Smooth muscle cell of the brain vasculature (primary cell): ENCODE measurements at places on chromosomes 3 and 15.

- peak; percentile 32 for DNase-seq
Observed at GRCh38 chr15:64050281-64051092, 4.2 kb upstream of the DAPK2 start.

DNA sequence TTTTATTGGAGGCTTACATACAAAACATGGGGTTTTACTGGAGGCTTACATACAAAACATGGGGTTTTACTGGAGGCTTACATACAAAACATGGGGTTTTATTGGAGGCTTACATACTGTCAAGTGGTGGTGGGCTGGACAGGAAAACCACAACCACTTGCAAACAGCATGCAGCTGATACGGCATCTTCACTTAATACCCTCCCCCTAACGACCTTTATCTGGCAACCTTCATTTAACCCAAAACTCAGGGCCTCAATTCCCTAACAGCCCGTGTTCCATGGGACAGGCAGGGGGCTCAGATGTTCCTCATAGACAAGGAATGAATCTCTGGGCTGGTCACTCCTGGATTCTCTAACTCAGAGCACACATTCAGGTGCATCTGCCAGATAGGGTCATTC lies 137.1 kb downstream of the CD47 start:
- no peak for DNase-seq

DNA sequence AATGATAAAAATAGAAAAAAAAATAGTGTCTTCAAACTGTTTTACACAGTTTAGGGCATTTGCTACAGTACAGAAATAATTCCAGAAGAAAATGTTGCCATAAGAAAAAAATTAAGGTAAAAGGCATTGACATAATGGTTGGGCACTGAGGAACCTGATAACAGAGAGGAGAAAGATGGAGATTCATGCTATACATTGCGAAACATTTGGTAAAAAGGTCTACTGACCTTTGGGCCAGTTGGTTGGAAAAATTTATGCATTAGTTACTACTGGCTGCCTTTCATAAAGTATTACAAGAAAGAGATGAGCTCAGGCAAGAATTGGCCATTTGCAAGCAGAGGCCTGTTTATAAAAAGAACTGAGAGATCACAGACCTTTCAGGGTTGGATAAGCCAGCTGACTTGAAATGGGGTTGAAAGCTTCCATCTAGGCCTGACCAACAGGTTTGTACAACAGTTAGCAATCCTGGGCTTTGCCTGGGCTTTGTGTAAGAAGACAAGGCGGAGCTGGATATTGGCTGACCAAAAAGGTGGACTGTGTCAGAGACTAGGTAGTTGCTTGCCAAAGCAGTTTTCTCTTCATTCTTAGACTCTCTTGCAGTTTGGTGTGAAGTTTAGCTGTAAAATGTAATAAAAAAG lies 166.6 kb upstream of the MCTP2 start:
- DNase-seq: no peak

- DNase-seq: no peak
Observed at GRCh38 chr15:100337096-100338044, 4.4 kb downstream of the ADAMTS17 start.

- DNase-seq: no peak
Observed at GRCh38 chr3:45123581-45124269, 22.5 kb downstream of the CDCP1 start.

- no peak for DNase-seq
Observed at GRCh38 chr15:101697488-101697887, 26.8 kb downstream of the TARS3 start.

DNA sequence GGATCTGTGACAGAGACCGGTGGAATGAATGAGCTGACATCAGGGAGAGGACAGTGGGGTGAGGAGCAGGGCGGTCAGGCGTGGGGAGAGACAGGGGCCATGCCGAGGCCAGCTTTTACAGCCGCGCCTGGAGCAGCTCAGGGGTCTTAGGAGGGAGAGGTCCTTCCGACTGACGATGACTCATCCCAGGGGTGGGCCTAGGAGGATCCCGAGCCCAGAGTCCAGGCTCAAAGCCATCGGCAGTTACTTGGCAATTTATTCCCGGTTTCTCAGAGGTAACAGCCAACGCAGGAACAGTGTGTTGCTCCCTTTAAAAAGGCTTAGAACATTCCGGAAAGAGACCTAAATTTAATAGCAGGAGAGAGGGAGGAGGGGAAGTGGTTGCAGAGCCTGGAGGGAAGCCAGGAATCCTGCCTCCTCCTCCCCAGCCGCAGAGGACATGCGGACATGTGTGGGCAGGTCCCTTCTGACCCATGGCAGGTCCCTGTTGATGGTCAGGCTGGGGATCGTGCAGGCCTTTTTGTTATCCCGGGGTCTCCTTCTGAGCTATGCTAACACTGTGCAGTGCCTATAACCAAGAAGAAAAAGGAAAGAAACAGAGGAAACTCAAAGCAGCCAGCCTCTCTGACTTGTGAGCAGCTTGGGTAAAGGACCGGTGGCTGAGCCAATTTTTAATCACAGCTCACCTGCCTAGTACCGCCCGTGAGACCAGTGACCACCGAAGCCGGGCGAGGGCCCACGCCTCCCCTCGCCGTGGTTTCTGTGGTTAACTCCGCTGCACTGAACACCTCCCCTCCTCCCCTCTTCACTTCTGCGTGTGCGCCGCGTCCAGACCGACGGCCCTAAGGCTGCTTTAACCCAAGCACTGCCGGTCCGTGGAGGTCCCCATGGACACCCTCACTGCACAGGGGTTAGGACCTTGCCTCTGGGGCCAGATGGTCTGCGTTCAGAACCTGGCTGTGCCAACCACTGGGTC lies 392.4 kb upstream of the PROK2 start:
- DNase-seq: no peak

DNA sequence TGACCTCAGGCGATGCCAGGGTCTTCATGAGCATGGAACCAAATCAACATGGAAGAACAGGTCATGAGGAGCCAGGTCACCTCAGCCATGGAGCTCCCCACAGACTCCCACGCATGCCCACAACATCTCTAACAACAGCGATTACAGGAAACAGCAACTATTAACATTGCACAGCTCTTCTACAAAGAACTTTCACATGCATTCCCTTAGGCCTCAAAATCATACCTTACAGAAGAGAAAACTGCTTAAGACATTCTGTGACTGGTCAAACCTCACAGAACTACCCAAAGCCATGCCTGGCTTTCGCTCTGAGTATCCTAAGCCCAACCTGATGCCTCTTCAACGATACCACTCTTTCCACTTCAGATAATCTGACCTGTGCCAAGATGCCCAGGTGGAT lies 117.8 kb downstream of the OXNAD1 start:
- DNase-seq: no peak

GRCh38 chr15:29859973-29860715 lies 37.9 kb upstream of the TJP1 start:
- DNase-seq: no peak

- DNase-seq: no peak
Observed at GRCh38 chr3:635393-635792, 438.8 kb downstream of the CHL1 start.

- no peak for DNase-seq
Observed at GRCh38 chr3:114057011-114057347, 442 bp downstream of the QTRT2 start.
